ENCODE measurements at places on chromosomes 2 and 18. TPM values are rescaled to one million over a fixed set of nuclear protein-coding genes. Genes with fewer than 3 reads are reported as not detected.

AKAIN1 gene
- total RNA-seq, result not detected

L3MBTL4 gene
- total RNA-seq, result 1.3 TPM

ACKR3 gene
- 7.8 TPM for total RNA-seq

ZC3H15 gene
- 47.4 TPM for total RNA-seq

ITGAV gene
- total RNA-seq, result 67.4 TPM

ERICH2 gene
- total RNA-seq, result 0.64 TPM

BMPR2 gene
- total RNA-seq, result 36.0 TPM

PARD6G gene
- 1.2 TPM for total RNA-seq

DNA sequence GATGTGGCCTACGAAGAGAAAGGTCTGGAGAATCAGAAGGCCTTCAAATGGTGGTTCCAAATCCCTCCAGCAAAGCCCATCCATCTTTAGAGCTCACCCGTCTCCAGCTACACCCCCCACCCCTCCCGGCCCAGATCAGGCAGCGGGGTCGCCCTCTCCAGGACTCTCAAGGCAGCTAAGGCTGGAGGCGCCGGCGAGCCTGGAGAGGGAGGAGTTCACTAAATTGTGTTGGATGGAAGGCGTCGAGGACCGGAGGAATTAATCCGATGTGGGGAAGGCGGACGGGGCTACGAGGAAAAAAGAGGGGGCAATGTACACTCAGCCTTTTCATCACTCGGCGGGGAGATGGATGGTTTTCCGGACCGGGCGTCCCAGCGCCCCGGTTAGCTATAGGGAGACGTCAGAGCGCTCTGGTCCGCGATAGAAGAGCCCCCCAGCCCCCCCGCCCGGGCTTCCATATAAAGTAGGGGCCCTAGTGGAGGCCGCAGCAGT, at the start of gene GRP:
Gene GRP, plus strand, starts transcription at position 487 of the 492 bp plus-strand sequence. CDS start 108 bp downstream, outside the sequence.
- no peak for DNase-seq
- H3K4me3 ChIP-seq, result no peak within 1 kb of the TSS
- H3K4me1 ChIP-seq, result no peaks in the 10 kb centered on the region
- H3K27ac ChIP-seq, result no peak within 1 kb of the TSS
- peaks cover 71% of the 10 kb centered on the region for H3K27me3 ChIP-seq
- no peaks in the 10 kb centered on the region for H3K36me3 ChIP-seq

- no peaks in the 10 kb centered on the region for H3K27me3 ChIP-seq
- no peak overlapping the region for H3K27ac ChIP-seq
- H3K36me3 ChIP-seq, result no peaks in the 10 kb centered on the region
Observed at GRCh38 chr2:128421286-128421685, 102.6 kb upstream of the HS6ST1 start.

DNA sequence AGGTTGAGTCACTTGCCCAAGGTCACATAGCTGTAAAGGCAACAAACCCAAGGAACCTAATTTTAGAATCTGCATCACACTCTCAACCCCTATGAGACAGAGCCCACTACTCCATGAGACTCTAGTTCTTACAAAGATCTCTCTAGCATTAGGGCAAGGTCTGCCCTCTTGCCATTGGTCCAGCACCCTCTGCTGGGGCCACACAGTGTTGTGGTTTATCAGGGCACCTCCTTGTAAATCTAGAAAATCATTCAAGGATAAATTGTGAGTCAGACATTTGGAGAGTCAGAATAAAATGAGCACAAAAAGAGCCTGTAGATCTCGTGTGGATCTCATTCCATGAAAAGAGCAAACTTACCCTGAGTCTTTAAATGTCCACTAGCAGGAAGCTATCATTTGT, 91.2 kb downstream of the SLC8A1 start:
- DNase-seq, result no peak
- no peaks in the 10 kb centered on the region for H3K36me3 ChIP-seq
- H3K4me1 ChIP-seq, result no peaks in the 10 kb centered on the region
- H3K4me3 ChIP-seq, result no peak overlapping the region
- no peak overlapping the region for H3K27ac ChIP-seq

GRCh38 chr2:46589356-46589755, 110.0 kb downstream of the TMEM247 start:
- H3K4me3 ChIP-seq, result no peak overlapping the region
- H3K27me3 ChIP-seq, result no peaks in the 10 kb centered on the region
- H3K4me1 ChIP-seq, result peaks cover 3% of the 10 kb centered on the region
- no peak for DNase-seq
- no peak overlapping the region for H3K27ac ChIP-seq

- H3K27me3 ChIP-seq, result no peaks in the 10 kb centered on the region
- no peak overlapping the region for H3K4me3 ChIP-seq
- no peak overlapping the region for H3K27ac ChIP-seq
- no peaks in the 10 kb centered on the region for H3K4me1 ChIP-seq
- H3K36me3 ChIP-seq, result no peaks in the 10 kb centered on the region
Observed at GRCh38 chr2:217669831-217670230, 333.0 kb downstream of the TNS1 start.

GRCh38 chr2:229489016-229489415, 217.9 kb upstream of the PID1 start:
- H3K27ac ChIP-seq, result no peak overlapping the region
- H3K4me1 ChIP-seq, result no peaks in the 10 kb centered on the region

GRCh38 chr18:36509646-36510197, 212.2 kb downstream of the FHOD3 start:
- H3K36me3 ChIP-seq, result no peaks in the 10 kb centered on the region
- H3K27me3 ChIP-seq, result no peaks in the 10 kb centered on the region
- H3K4me3 ChIP-seq, result no peak overlapping the region
- H3K4me1 ChIP-seq, result no peaks in the 10 kb centered on the region
- no peak for DNase-seq

DNA sequence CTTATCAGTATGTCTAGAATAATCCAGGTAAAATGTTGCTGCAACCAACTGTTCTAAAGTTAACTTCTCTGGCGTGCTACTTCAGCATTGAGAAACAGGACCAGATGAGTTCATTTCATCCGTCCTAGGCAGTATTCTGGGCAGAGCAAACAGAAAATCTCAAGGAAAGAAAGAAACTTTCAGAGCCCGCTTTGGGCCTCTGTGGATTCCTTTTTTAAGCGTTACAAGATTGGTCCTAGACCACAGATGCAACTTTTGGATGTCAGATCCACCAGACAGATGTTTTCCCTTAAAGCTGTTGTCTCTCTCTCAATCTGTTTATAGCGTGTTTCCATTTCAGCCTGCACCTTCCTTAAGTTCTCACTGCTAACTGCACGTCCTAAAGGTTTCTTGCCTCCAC, 75.0 kb downstream of the BCL2 start:
- H3K27me3 ChIP-seq, result no peaks in the 10 kb centered on the region
- DNase-seq, result no peak
- H3K4me3 ChIP-seq, result no peak overlapping the region
- peak overlapping the region; percentile 18 for H3K27ac ChIP-seq
- H3K36me3 ChIP-seq, result no peaks in the 10 kb centered on the region

DNA sequence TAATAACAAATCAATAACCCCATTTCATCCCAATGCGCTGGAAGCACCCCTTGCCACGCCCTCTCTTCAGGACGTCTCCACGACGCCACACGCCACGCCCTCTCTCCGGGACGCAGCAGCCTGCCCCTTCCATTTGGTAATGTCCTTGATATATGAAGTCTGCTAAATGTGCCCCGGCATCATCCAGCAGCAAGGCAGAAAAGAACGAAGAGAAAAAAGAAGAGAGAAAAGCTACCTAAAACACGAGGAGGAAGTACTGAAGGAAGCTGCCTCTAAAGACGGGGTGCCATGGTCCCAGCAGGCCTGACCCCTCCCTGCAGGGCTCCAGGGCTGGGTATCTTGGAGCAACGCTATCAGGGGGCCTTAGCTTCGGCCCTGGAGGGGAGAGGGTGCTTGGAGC, 41.8 kb downstream of the CNGA3 start:
- H3K4me1 ChIP-seq, result no peaks in the 10 kb centered on the region
- H3K36me3 ChIP-seq, result no peaks in the 10 kb centered on the region
- DNase-seq, result no peak

DNA sequence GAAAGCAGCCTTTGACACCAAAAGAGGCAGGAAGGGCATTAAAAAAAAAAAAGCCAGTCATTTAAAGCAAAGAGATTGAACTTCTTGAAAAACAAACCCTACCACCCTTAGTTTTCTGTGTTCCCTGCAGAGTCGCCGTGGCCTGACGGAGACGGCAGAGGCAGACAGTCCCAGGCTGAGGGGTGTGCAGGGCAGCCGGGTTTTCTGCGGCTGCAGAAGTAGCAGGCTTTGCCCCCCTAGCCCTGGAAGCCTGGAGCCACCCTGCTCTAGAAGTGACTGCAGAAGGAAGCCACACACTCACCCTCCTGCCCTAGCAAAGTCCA, 2.8 kb downstream of the INPP5D start:
- H3K4me3 ChIP-seq, result peak overlapping the region; percentile 60
- H3K36me3 ChIP-seq, result no peaks in the 10 kb centered on the region
- H3K4me1 ChIP-seq, result peaks cover 5% of the 10 kb centered on the region
- no peak overlapping the region for H3K27ac ChIP-seq

DNA sequence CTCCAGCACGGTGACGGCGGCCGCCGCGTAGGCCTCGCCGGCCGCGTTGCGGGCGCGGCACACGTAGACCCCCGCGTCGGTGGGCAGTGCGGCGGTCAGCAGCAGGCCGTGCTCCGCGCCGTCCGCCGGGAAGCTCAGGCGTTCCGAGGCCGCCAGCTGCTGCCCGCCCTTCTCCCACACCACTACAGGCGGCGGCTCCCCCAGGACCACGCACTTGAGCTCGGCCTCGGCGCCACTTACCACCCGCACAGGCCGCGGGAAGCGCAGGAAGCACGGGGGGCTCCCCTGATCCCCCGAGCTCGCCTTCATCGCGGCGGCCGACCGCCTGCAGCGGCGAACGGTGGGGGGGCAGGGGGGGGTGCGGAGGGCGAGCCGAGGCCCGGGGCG, 422 bp downstream of the OBSL1 start:
- DNase-seq, result no peak
- H3K36me3 ChIP-seq, result peaks cover 26% of the 10 kb centered on the region
- no peaks in the 10 kb centered on the region for H3K27me3 ChIP-seq
- H3K4me1 ChIP-seq, result peaks cover 9% of the 10 kb centered on the region

- H3K27me3 ChIP-seq, result no peaks in the 10 kb centered on the region
- H3K4me3 ChIP-seq, result peak overlapping the region; percentile 88
- peak; percentile 94 for DNase-seq
Observed at GRCh38 chr2:240566203-240567136, 1.8 kb upstream of the RNPEPL1 start.

DNA sequence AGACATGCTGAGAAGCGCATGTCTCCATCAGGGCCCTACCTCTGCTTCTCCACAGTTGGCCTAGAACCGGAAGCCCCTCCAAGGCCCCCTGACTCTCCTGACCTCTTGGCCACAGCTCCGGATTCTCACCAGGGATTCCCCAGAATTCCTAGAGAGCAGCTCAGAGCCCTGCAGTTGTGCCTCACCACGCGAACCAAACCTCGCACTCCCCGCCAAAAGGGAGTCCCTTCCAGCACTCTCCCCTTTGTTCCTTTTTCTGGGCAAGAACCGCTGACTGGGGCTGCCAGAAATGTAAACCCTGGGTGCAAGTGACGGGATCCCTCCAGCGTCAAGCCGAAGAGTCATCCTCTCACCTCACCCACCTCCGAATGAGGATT, 36.7 kb downstream of the AFF3 start:
- H3K27ac ChIP-seq, result no peak overlapping the region
- H3K36me3 ChIP-seq, result no peaks in the 10 kb centered on the region
- peaks cover 2% of the 10 kb centered on the region for H3K27me3 ChIP-seq
- no peaks in the 10 kb centered on the region for H3K4me1 ChIP-seq

DNA sequence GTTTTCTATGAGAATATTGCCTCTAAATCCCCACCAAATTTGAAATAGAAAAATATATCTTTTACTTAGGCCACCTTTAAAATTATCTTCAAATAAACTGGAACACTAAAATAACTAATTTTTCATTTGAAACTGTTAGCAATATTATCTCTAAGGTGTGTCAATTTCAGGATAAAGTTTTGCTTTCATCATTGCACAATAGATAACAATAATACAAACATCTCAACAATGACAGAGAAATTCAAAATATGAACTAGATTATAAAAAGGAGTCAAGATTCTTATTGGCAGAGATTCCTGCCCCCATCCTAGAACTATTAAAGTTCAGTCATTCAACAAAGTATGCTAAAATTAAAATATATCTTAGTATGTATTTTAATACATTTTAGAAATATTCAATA, 117.9 kb downstream of the SCN9A start:
- no peaks in the 10 kb centered on the region for H3K4me1 ChIP-seq
- H3K27ac ChIP-seq, result no peak overlapping the region
- no peak for DNase-seq
- no peaks in the 10 kb centered on the region for H3K36me3 ChIP-seq
- H3K27me3 ChIP-seq, result no peaks in the 10 kb centered on the region
- H3K4me3 ChIP-seq, result no peak overlapping the region

All from psoas muscle (tissue), 8 donors.